ENCODE measurements at places on chromosomes 16 and 17.

- DNase-seq, result no peak
These were observed 16.3 kb upstream of the FOXK2 start for GRCh38 chr17:82503094-82503727.

DNA sequence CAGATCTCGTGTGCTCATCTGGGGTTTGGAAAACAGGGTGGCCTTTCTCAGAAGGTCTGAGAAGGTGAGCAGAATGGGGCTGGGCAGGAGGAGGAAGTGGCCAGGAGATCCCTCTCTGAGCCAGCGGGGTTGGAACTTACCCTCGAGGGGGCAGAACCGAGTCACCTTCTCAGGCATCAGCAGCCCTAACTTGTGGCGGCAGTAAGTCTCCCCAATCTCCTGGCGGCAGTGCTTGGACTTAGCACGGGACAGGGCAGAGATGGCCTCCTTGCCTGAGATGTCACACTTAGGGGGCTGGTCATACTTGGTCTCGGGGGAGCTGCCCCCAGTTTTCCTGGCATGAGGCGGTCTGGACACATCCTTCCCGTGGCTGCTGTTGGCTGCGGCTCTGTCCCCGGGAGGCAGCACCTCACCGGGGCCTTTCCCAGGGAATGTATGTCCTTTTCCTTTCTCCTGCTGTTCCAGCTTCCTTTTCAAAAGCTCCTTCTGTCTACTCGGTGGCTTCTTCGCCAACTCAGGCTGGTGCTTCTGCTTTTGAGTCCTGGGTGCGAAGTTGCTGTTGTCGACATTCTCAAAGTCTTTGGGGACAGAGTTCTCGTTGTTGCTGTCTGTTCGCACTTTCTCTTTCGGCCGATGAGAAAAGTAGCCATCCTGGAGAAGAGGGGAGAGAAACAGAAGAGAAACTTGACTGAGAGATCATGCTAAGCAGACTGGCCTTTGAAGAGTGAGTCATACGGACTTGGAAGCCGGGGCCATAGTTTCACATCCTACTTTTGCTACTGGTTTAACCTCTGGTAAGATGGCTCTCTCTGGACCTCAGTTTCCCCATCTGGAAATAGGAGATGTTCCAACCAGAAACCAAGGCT lies 211.7 kb downstream of the XYLT1 start:
- DNase-seq, result no peak

- DNase-seq, result no peak
These were observed 4.6 kb upstream of the NPIPB2 start for GRCh38 chr16:11946433-11946832.

GRCh38 chr17:50312308-50312707 lies 33.6 kb upstream of the XYLT2 start:
- DNase-seq, result no peak

- DNase-seq, result no peak
These were observed 122.7 kb downstream of the FTO start for GRCh38 chr16:53826658-53827057.

- no peak for DNase-seq
These were observed 8.0 kb downstream of the ZNF276 start for GRCh38 chr16:89729293-89729692.

- DNase-seq, result peak; percentile 28
These were observed 23.9 kb upstream of the AATK start for GRCh38 chr17:81189670-81190530.

DNA sequence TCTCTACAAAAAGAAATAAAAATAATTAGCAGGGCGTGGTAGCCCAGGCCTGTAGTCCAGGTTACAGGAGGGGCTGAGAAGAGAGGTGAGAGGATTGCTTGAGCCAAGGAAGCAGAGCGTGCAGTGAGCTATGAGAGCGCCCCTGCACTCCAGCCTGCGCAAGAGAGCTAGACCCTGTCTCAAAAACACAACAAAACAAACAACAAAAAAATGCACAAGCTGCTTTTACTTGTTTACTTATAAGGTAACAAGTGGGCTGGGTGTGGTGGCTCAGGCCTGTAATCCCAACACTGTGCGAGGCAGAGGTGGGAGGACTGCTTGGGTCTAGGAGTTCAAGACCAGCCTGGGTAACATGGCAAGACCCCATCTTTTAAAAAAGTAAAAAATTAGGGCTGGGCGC lies 1.7 kb downstream of the CYTH1 start:
- DNase-seq, result no peak

DNA sequence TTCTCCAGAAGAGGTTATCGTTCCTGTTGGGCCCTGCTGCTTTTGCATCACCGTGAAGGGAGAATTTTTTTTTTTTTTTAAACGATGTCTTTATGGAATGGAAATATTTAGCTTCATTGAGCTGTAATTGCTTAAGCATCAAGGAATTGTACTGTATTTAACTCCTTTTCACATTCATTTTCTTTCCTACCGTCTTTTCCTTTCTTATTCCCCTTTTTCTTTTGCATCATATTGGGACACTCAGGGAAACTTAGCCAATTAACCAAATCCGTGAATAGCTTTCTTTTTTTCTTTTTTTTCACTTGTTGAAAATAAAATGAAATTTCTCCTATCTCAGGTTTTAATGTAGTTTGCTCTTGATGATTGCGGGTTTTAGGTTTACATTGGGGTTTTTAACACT lies 1.5 kb downstream of the TNRC6A start:
- no peak for DNase-seq

GRCh38 chr17:57490890-57491289 lies 234.6 kb downstream of the MSI2 start:
- DNase-seq, result no peak

GRCh38 chr17:40070709-40071312 lies 8.0 kb downstream of the THRA start:
- DNase-seq, result no peak

GRCh38 chr16:55846598-55847346 lies 13.9 kb upstream of the CES1 start:
- DNase-seq, result no peak

DNA sequence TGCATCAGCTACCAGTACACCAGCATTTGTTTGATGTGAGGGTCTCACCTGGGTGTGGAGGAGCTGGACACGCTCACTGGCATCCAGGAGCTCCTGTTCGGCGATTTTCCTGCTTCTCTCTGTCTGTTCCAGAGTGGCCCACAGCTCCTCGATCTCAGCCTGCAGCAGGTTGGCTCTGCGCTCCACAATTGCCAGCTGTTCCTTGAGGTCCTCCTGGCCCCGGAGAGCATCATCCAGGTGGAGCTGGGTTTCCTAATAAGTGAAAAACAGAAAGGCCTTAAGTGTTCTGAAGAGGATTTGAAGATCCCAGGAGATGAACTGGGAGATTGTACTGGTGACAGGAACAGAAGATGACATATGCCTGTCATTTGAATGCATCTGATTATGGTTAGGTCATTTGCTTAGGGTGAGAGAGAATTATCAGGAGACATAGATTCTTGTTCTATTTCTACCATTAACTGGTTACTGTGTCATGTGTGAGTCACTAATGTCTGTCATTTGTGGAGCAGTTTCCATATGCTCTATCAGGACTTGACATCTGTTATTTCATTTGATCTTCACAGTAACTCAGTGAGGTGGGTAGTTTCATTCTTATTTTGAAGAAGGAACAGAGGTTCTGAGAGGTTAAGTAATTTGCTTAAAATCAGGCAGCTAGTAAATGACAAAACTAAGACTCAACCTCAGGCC lies 21.5 kb upstream of the MYH13 start:
- DNase-seq, result no peak

- DNase-seq, result peak; percentile 5
These were observed 542 bp downstream of the KLHL36 start for GRCh38 chr16:84648595-84649510.

- DNase-seq, result no peak
These were observed 36.7 kb downstream of the CCDC182 start for GRCh38 chr17:57708410-57708809.

- no peak for DNase-seq
These were observed 4.1 kb upstream of the PDE6G start for GRCh38 chr17:81660441-81660840.

All from MG63 (cell line).